Ureter (tissue), 1 donor: ENCODE measurements at places on chromosomes 6 and 20. TPM values are rescaled to one million over a fixed set of nuclear protein-coding genes. Genes with fewer than 3 reads are reported as not detected.

GRCh38 chr6:168345266-168345665 is 25.7 kb upstream of the DACT2 start:
- no peak for DNase-seq

DNA sequence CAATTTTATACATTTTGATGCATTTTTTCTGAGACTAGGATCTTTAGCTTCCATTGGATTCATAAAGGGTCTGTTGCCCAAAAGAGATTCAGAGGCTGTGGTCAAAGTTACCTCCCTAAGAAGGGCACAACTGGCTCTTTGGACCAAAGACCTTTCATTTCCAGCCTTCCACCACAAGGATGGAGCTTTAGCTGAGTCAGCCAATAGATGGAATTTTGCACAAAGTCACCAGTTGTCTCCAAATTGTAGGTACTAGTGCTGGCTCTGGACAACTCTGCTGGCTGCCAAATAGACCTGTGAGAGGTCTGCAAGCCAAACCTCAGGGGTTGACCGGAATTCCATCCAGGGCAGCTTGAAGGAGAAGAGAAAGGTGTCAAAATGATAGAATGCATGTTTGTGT is 555 bp downstream of the BPIFA1 start:
- no peak for DNase-seq

The FLRT3 gene
- total RNA-seq: 77.7 TPM

The GZF1 gene
- 11.2 TPM for total RNA-seq

DNA sequence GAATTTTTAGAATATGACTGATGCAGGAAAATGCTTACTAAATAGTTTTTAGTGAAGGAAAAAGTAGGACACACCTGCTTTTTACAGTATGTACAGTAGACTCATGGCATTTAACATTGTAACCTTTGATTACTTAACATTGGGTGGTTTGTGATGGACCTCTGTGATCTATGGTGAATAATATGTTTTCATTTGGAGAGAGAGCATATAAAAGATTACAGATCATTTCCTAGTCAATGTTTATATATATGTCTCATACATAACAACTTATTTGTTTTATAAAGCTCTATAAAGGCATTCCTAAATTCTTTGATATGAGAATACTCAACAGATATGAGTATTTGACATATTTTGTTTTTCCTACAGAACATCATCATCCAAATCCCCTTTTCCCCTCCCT is 129.3 kb upstream of the PDE7B start:
- DNase-seq: no peak

DNA sequence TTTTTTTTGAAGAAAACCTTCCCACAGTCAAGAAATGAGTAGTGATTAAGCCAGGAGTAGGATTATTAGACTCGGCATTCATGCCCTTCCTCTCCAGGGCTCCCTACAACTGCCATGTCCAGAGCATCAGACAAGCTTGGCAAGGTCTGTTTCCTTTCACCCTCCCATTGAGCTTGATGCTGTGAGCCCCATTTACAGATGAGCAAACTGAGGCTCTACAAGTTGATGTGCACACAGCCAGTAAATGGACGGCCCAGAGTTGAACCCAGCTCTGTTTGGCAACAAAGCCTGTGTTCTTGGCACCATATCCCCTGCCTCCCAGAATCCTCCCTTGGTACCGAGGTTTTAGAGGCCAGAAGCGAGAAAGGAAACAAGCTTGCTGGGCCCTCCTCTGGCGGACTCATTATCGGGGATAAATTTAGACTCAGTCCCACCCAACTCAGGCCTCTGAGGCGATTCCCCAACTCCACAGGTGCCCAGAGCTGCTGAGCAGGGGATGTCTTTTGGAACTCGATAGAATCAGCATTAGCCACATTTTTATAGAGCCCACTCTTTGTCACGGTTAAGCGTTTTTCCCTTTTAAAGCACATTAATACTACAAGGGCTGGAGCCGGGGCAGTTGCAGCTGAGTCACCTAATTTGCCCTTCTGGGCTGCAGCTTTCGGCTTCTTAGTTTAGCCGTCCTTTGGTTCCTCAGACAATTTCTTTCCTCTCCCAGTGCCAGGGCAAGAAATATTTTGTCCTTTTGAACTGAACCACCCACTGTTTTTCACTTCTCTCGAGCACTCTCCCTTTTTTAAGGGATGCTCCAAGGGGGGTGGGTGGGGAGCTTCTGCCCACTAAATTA is 23.0 kb upstream of the NFATC2 start:
- no peak for DNase-seq

The HUS1B gene
- 1.9 TPM for total RNA-seq

DNA sequence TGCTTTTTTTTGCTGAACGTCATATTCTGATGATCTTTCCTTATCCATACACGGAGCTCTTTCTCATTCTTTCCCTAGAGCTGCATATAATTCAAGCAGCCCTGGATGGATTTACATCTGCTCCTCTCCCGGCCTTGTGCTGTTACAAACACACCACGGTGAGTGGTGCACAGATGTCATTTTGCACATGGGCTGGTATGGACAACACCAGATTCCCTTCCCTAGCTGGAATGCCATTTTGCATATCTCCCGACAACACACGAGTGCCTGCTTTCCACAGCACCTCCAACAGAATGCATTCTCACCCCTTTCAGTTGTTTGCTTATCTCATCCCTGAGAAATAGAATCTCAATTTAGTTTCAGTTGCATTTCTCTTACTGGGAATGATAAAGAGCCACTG is 69.5 kb upstream of the AFDN start:
- DNase-seq: no peak

GRCh38 chr6:34390531-34391472 is 1.7 kb downstream of the NUDT3 start:
- no peak for DNase-seq

- DNase-seq: no peak
Observed at GRCh38 chr6:108581237-108581931, 20.7 kb downstream of the FOXO3 start.

DNA sequence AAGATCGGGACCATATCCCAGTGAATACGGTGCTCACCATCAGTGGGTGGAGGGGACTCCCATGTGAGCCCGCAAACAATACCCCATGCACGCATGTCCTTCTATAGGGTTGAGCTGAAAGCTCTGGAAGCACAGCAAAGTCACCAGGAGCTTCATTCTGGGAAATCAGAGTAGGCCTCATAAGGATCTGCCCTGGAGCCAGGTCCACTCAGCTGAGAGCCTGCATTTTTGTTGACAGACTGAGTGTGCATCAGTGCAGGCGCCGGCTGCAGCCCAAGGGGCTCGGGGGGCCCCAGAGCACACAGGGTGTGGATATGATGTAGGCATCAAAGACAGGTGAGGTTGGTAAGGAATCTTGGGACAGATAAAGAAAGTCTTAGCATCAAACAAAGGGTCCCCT is 79.8 kb upstream of the CD93 start:
- no peak for DNase-seq

GRCh38 chr20:17868151-17868550 is 100.4 kb downstream of the SNX5 start:
- DNase-seq: no peak

- DNase-seq: no peak
Observed at GRCh38 chr20:51569815-51570738, 27.6 kb upstream of the NFATC2 start.

The CYP39A1 gene
- 3.5 TPM for total RNA-seq

- DNase-seq: no peak
Observed at GRCh38 chr6:72132851-72133250, 246.5 kb downstream of the RIMS1 start.

DNA sequence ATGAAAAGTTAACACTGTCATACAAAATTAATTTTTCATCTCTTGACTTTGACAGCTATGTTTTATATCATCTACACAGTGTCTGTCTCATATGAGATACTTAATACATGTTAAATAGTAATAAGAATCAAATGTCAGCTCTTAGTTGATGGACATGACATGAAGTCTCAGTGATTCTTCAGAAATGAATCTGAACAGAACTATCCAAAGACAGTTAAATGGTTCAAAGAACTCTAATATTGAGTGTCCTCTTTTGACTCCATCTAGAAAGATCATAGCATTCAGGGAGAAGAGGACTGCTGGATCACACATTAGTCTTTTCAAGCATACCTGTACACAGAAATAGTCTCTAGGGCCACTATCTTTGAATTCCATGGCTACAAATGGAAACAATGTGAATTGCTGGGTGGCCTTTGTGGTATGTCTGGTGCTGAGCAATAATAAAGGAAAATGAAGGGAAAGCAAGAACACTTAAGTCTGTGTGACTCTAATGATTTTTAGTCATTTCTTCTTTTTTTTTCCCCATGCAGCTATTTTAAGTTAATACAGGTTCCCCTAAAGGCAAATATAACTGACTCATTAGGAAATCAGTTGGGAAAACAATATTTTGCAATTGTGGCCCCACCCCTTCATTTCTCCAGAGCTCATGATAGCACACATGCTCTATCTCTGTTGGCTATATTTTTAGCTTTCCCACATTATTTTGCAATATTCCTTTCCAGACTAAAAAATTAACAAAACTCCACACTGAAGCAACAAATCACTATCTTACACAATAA is 367.5 kb downstream of the GRIK2 start:
- no peak for DNase-seq

The RBBP8NL gene
- 11.4 TPM for total RNA-seq

The C2 gene
- 17.1 TPM for total RNA-seq

The TNFRSF21 gene
- total RNA-seq: 267 TPM

DNA sequence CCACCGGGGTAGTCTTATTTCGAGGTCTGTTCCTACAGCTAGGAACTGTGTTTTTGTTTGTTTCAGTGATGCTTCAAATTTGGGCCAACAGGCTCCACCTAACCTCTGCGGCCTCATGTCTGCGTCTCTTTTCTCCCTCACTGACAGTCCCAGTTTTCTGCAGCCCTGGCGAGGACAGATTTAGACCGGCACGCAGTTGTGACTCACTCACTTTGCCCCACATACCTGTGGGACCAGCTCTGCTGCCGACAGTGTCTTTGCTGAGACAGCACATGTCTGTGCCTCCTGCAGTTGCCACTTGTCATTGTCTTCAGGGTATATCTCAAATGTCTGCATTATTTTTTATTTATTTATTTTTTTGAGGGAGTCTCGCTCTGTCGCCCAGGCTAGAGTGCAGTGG is 29.2 kb downstream of the OSBPL2 start:
- DNase-seq: peak; percentile 60

GRCh38 chr20:40654876-40655275 is 34.2 kb downstream of the MAFB start:
- DNase-seq: no peak

DNA sequence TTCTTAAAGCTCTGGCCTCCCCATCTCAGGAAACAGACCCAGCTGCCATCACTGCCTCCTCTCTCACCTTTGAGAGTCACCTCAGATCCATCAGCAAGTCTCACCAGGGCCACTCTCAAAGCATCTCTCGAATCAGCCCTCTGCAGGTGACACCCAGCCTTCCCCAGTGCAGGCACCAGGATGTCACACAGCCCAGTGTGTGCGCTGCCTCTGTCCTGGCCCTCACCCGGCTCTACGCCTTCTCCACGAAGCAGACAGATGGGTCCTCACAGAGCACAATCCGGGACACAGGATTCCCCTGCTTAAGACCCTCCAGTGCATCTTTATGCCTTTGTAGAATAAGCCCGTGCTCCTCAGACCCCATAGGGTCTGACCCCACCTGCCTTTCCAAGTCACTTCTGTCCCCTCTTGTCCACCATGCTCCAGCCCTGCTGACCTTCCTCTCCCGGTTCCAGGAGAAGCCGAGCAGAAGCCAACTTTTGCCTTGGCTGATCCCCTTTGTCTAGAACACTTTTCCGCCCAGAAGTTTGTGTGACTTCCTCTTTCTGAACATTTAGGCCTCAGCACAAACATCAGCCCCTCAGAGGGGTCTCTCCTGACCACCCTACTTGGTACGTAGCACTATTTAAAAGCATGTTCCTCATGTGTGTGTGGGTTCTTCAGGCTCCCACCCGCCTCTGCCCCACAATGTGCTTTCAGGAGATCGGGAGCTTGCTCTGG is 60.2 kb downstream of the PSMG4 start:
- no peak for DNase-seq

The PNPLA1 gene
- 0.21 TPM for total RNA-seq

- no peak for DNase-seq
Observed at GRCh38 chr6:109738255-109738654, 47.2 kb downstream of the FIG4 start.

- DNase-seq: no peak
Observed at GRCh38 chr6:36867471-36868224, 7.0 kb downstream of the PPIL1 start.

GRCh38 chr6:87846434-87846833 is 144.4 kb upstream of the AKIRIN2 start:
- DNase-seq: no peak

DNA sequence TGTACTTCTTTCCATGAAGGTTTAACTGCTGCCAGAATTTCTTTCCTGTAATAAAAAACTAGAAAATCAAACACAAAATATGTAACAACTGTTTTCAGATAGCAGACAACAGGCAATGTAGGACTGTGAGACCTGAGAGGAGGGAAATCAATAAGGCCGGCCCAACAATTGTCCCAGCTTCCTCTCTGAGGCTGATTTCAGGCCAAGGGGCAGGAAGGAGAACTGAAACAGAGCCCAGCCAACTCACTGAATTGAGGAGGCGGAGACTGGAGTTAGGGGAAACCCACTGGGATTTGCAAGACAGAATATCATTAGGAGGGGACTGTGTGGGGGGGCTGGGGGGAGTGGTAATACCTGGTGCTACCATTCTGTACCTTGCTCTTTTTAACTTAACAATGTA is 42.2 kb downstream of the FLRT3 start:
- DNase-seq: no peak

The PGBD1 gene
- total RNA-seq: 3.1 TPM

The SLX4IP gene
- 11.1 TPM for total RNA-seq

The TENT5A gene
- total RNA-seq: 21.6 TPM

GRCh38 chr6:168920289-168920688 is 333.4 kb downstream of the THBS2 start:
- peak; percentile 32 for DNase-seq

DNA sequence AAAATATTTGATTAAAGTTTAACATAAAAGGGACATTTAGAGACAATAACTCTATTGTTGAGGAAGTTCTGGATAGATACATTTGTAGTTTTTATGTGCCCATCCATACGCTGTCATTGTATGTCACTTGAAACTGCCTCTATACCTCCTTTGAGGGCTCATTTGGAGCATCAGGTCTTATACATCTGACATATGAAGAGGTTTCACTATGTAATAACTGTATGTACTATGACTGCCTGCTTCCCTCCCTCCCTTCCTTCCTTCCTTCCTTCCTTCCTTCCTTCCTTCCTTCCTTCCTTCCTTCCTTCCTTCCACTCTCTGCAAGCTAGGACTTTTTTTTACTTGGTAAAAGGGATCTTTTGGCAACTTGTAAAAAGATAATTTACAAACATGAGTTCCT is 657.5 kb downstream of the GRIK2 start:
- no peak for DNase-seq

The SYNJ2 gene
- 23.6 TPM for total RNA-seq

The OTOR gene
- not detected for total RNA-seq

The TDRD6 gene
- 0.73 TPM for total RNA-seq

DNA sequence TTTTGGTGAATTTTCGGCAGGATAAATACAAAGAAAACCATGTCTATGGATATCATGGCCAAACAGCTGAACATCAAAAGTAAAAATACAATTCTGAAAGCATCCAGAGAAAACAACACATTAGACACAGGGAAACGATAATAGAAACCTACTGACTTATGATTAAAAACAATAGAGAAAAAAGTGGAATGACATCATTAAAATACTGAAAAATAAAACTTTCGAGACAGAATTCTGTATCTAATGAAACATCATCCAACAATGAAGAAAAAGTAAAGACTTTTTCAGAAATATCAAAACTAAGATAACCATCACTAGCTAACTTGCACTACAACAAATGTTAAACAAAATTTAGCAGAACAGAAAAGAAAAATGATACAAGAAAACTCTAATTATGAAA is 384.6 kb upstream of the RUNX2 start:
- no peak for DNase-seq

The NHLRC1 gene
- 4.1 TPM for total RNA-seq

The SPEF1 gene
- 0.29 TPM for total RNA-seq

- no peak for DNase-seq
Observed at GRCh38 chr20:63228806-63229205, 6.9 kb upstream of the BIRC7 start.

The DNAH8 gene
- total RNA-seq: 0.13 TPM
